ENCODE measurements at places on chromosomes 13 and 19.

DNA sequence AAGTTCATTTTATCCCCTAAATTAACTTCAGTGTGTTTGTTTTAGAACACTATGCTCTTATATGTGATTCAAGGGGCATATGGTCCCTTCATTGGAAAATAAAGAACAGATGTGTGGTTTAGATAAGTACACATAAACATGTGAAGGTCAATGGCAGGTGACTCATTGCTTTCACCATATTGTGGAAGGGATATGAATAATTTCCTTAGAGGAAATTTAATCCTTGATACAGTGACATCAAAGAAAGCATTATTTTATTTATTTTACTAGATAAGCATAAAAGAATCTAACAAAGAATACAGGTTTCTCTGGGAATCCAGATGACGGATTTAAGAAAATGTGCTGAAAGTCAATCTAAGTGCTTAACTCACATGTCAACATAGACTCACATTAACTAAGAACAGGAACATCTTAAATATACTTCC lies 373.5 kb downstream of the KCTD12 start:
- DNase-seq: no peak

- no peak for DNase-seq
Observed at GRCh38 chr13:112685896-112686295, 3.9 kb upstream of the ATP11A start.

GRCh38 chr13:80180740-80181355 lies 160.1 kb downstream of the SPRY2 start:
- no peak for DNase-seq

DNA sequence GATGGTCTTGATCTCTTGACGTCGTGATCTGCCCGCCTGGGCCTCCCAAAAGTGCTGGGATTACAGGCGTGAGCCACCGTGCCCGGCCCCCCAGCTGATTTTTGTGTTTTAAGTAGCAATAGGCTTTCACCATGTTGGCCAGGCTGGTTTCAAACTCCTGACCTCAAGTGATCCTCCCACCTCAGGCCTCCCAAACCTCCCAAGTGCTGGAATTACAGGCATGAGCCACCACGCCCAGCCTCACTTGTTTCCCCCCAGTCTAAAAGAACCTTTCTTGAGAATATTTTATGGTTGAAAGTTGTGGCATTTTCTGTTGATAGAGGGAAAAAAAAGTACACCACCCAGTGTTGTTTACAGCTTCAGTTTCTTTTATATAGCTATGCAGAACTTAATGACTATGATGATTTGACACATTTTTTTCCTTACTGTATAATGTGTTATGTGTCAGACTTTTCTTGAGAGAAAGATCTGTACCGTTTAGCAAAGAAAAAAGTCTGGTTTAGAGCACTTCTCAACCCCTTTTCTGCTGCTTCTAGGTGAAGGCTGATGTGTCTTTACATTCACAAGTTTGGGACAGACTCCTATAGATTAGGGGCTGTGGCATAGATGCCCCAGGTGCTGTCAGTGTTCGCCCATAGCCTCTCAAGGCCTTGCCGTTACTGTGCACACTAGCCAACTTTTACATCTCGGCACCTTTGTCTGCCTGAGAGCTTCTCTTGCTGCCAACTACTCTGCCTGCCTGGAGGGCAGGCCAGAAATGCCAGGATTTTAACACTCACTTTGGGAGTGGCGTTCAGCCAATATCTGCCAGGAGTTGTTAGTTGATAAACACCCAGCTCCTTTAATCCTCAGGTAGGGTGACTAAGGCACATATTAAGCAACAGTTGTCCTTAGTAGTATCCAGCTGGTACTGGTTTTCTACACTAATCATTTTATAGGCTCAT lies 33.0 kb downstream of the KCTD4 start:
- DNase-seq: no peak

DNA sequence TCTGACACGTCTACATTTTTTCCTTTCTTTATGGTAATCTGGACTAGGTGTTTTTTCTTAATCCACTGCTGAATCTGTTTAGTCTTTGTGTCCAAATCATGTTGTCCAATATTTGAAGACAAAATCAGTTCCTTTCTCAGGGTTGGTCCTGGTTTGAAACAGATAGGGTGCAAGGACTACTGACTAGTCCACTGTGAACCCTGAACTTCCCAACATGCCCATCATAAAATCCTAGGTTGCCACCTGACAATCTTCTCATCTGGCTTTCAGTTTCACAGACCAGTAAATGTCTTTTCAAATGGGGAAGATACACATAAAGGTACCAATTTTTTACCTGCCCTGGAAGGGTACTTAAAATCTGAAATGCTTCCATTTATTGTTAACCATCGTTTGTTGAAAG lies 12.7 kb downstream of the GTF3A start:
- no peak for DNase-seq

- no peak for DNase-seq
Observed at GRCh38 chr19:1468821-1469254, 10.2 kb downstream of the C19orf25 start.

- no peak for DNase-seq
Observed at GRCh38 chr13:24664726-24665409, 15.3 kb upstream of the ATP12A start.

GRCh38 chr13:112771877-112772538 lies 82.2 kb downstream of the ATP11A start:
- no peak for DNase-seq

GRCh38 chr13:47461816-47462215 lies 539.3 kb downstream of the SUCLA2 start:
- DNase-seq: no peak

GRCh38 chr19:48877855-48878195 lies 5.6 kb downstream of the PPP1R15A start:
- DNase-seq: no peak

GRCh38 chr13:112934078-112934477 lies 34.9 kb upstream of the MCF2L start:
- no peak for DNase-seq

DNA sequence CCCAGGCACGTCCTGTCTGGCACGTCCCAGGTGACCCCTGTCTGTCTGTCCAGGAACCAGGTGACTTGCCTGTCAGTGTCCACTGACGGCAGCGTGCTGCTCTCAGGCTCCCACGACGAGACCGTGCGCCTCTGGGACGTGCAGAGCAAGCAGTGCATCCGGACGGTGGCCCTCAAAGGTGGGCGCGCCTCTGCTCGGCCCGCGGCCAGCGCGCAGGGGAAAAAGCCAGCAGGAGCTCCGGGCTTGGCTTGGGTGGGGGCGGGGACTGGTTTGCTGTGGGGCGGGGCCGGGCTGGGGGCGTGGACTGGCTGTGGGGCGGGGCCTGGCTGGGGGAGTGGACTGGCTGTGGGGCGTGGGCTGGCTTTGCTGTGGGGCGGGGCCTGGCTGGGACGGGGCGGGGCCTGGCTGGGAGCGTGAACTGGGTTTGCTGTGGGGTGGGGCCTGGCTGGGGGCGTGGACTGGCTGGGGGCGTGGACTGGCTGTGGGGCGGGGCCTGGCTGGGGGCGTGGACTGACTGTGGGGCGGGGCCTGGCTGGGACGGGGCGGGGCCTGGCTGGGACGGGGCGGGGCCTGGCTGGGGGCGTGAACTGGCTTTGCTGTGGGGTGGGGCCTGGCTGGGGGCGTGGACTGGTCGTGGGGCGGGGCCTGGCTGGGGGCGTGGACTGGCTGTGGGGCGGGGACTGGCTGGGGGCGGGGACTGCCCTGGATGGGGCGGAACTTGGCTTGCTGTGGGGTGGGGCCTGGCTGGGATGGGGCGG lies 7.2 kb downstream of the WDR18 start:
- DNase-seq: peak; percentile 52

DNA sequence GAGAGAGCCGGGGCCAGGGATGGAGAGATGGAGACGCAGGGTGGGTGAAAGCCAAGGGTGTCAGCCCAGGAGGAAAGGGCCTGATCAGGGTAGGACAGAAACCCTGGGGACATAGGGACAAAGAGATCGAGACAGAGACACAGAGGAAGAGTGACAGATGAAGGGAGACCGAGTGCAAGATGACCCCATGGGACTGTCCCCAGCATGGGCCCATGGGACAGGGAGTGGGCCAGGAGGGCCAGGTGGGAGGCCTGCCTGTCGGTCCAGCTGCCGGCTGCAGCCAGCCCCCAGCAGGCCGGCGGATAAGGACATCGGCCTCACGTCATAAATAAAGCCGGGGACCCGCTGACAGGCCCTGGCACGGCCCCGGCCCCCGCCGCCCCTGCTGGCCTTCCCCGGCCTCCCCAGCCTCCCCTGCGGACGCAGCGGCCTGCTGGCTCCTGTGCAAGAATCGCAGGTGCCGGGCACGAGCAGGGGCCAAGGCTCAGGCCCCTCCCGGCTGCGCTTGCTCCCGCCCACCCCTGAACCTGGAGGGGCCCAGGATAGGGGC lies 6.3 kb downstream of the REX1BD start:
- DNase-seq: no peak

GRCh38 chr13:113115363-113116205 lies 7.0 kb upstream of the F10 start:
- DNase-seq: no peak

DNA sequence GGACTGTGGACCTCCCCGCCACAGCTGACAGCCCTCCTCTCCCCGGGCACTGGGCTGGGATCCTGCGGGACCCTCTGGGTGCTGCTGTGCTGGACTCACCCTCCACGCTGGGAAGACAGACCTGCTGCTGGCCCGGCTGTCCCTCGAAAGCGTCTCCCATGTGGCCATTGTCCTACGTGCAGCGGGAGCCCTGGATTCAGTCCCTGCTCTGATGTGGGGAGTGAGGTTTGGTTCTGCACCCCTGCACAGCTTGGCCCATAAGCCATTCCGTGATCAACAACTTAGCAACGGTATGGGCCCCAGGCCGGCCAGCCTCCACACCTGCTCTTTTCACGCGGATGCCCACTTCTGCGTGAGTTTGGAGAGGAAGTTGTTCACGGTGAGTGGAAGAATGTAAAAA lies 195.2 kb downstream of the TEX29 start:
- no peak for DNase-seq

DNA sequence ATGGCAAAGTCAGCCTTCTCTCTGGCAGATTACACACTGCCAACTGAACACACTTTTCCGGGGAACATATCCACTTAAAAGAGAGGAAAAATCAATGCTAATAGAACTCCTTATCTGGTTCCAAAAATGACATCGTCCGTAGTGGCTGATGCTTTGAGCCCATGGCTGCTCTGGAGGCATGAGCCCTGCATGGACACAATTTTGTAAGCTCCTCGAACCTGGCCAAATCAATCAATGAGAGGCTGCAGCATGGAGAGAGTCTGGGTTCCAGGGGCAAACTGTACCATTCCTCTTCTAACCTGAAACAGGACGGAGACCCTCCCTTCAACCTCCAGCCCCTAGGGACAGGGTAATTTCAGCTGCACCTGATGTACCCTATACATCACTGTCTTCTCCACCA lies 21.0 kb upstream of the TSHZ3 start:
- DNase-seq: no peak

- peak; percentile 83 for DNase-seq
Observed at GRCh38 chr19:18304458-18305310, 18.2 kb downstream of the LSM4 start.

GRCh38 chr19:48950830-48951519 lies 3.7 kb upstream of the BAX start:
- no peak for DNase-seq

GRCh38 chr19:50248413-50248812 lies 45.0 kb downstream of the MYH14 start:
- DNase-seq: no peak

- DNase-seq: no peak
Observed at GRCh38 chr13:106331116-106331515, 204.3 kb downstream of the EFNB2 start.

- DNase-seq: no peak
Observed at GRCh38 chr13:97366172-97366688, 67.7 kb upstream of the RAP2A start.

DNA sequence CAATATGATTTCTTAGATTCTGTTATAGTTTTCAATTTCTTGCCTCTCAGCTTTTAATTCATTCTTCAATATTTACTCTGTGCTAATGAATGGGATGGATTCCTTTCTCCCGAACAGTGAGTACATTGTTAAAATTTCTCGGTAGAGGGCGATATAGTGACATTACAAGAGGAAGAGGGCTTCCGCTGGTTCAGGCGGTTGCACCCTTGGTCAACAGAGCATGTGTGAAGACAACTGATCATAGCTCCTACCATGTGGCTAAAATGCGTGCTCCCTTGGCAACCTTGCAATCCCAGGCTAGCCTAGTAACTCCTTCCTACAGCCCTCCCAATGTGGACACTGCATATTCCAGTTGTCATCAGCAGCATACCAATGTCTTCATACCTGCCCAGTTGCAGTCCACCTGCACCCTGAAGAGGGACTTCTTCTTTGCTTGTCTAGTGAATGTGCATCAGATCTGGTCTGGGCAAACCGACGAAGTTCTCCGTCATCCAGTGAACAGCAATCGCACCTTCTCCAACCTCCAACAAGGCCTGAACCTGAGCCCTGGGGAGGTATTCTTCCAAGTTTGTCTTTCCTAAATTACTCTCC lies 653.0 kb upstream of the GPC6 start:
- DNase-seq: no peak
